ENCODE measurements at places on chromosomes 5 and 9. TPM values are rescaled to one million over a fixed set of nuclear protein-coding genes. Genes with fewer than 3 reads are reported as not detected.

SLC36A2 gene
- total RNA-seq: not detected

ROR2 gene
- 28.4 TPM for total RNA-seq

FAM163B gene
- not detected for total RNA-seq

IFNK gene
- total RNA-seq: not detected

F2R gene
- total RNA-seq: 13.9 TPM

RICTOR gene
- total RNA-seq: 37.0 TPM

CLIC3 gene
- total RNA-seq: 3.8 TPM

SKIC3 gene
- total RNA-seq: 78.4 TPM

TRIM14 gene
- 4.9 TPM for total RNA-seq

SVEP1 gene
- total RNA-seq: 113 TPM

ABCA1 gene
- 32.9 TPM for total RNA-seq

CCL27 gene
- 0.33 TPM for total RNA-seq

TMEM161B gene
- total RNA-seq: 17.2 TPM

HCN1 gene
- not detected for total RNA-seq

AGGF1 gene
- total RNA-seq: 17.6 TPM

PRDM9 gene
- total RNA-seq: not detected

TNIP1 gene
- 77.5 TPM for total RNA-seq

STING1 gene
- total RNA-seq: 101 TPM

PCDHA6 gene
- 0.23 TPM for total RNA-seq

FRMD3 gene
- 5.1 TPM for total RNA-seq

TRIP13 gene
- 1.6 TPM for total RNA-seq

EIF4E1B gene
- not detected for total RNA-seq

MYORG gene
- total RNA-seq: 30.6 TPM

PCDHGA11 gene
- 4.6 TPM for total RNA-seq

ENTPD2 gene
- total RNA-seq: 1.2 TPM

LHX6 gene
- 23.6 TPM for total RNA-seq

NTNG2 gene
- total RNA-seq: 3.4 TPM

ANKRD20A1 gene
- total RNA-seq: 2.0 TPM

IL5 gene
- not detected for total RNA-seq

RLN2 gene
- total RNA-seq: not detected

PCDHB10 gene
- total RNA-seq: 2.6 TPM

EGR1 gene
- 115 TPM for total RNA-seq

TPPP gene
- 10.8 TPM for total RNA-seq

PCDHB8 gene
- 3.5 TPM for total RNA-seq

PCDHB16 gene
- total RNA-seq: 5.0 TPM

CCIN gene
- total RNA-seq: 2.0 TPM

AGXT2 gene
- total RNA-seq: not detected

TMC1 gene
- total RNA-seq: 0.69 TPM

BNC2 gene
- 61.2 TPM for total RNA-seq

FGD3 gene
- 6.3 TPM for total RNA-seq

CETN3 gene
- 18.0 TPM for total RNA-seq

LMX1B gene
- total RNA-seq: 1.4 TPM

SPINK7 gene
- total RNA-seq: not detected

SPATA31D4 gene
- not detected for total RNA-seq

C9orf153 gene
- total RNA-seq: 0.28 TPM

ZNF618 gene
- 9.2 TPM for total RNA-seq

FCN2 gene
- total RNA-seq: not detected

GDA gene
- not detected for total RNA-seq

OTULINL gene
- total RNA-seq: 13.7 TPM

IL13 gene
- total RNA-seq: 0.29 TPM

NOP16 gene
- total RNA-seq: 18.1 TPM

Measured in posterior vena cava (tissue), 2 donors.